ENCODE measurements at places on chromosomes 7 and 10. TPM values are rescaled to one million over a fixed set of nuclear protein-coding genes. Genes with fewer than 3 reads are reported as not detected.

CTAGE4 gene
- total RNA-seq, result 2.2 TPM

MYH16 gene
- total RNA-seq, result not detected

PDK4 gene
- not detected for total RNA-seq

CALHM1 gene
- total RNA-seq, result not detected

PANK1 gene
- total RNA-seq, result 1.4 TPM

FXYD4 gene
- total RNA-seq, result not detected

TSPAN14 gene
- total RNA-seq, result 198 TPM

ADAM22 gene
- total RNA-seq, result 4.3 TPM

OPALIN gene
- total RNA-seq, result not detected

PPP1R17 gene
- not detected for total RNA-seq

SPDYE2 gene
- total RNA-seq, result 0.53 TPM

SEMA3A gene
- 1.6 TPM for total RNA-seq

CHCHD1 gene
- 16.5 TPM for total RNA-seq

MKX gene
- not detected for total RNA-seq

ASAH2 gene
- 3.0 TPM for total RNA-seq

PLEKHS1 gene
- total RNA-seq, result not detected

YWHAG gene
- total RNA-seq, result 25.1 TPM

ZNF488 gene
- total RNA-seq, result not detected

INHBA gene
- not detected for total RNA-seq

GATA3 gene
- 98.1 TPM for total RNA-seq

DPYSL4 gene
- 0.66 TPM for total RNA-seq

COL13A1 gene
- total RNA-seq, result 0.09 TPM

WDFY4 gene
- total RNA-seq, result 6.0 TPM

TLX1 gene
- total RNA-seq, result not detected

NME8 gene
- total RNA-seq, result not detected

DEPP1 gene
- total RNA-seq, result not detected

ADAMTS14 gene
- 0.10 TPM for total RNA-seq

ZNF107 gene
- 15.1 TPM for total RNA-seq

KCNK18 gene
- total RNA-seq, result not detected

CDHR1 gene
- total RNA-seq, result 0.56 TPM

CALHM3 gene
- not detected for total RNA-seq

CDK1 gene
- total RNA-seq, result 1.6 TPM

STEAP2 gene
- not detected for total RNA-seq

NODAL gene
- not detected for total RNA-seq

FGL2 gene
- total RNA-seq, result 2.3 TPM

SPDYE8 gene
- not detected for total RNA-seq

EPO gene
- not detected for total RNA-seq

UTF1 gene
- total RNA-seq, result not detected

EMX2 gene
- total RNA-seq, result not detected

RBM20 gene
- total RNA-seq, result 2.2 TPM

HOXA4 gene
- total RNA-seq, result not detected

LRIT1 gene
- total RNA-seq, result not detected

GPR141 gene
- 0.50 TPM for total RNA-seq

MYOZ1 gene
- total RNA-seq, result not detected

INTS15 gene
- 65.9 TPM for total RNA-seq

CAV2 gene
- not detected for total RNA-seq

VPS26A gene
- 24.6 TPM for total RNA-seq

All from T-cell (primary cell).